ENCODE measurements at places on chromosomes 1 and 21.

DNA sequence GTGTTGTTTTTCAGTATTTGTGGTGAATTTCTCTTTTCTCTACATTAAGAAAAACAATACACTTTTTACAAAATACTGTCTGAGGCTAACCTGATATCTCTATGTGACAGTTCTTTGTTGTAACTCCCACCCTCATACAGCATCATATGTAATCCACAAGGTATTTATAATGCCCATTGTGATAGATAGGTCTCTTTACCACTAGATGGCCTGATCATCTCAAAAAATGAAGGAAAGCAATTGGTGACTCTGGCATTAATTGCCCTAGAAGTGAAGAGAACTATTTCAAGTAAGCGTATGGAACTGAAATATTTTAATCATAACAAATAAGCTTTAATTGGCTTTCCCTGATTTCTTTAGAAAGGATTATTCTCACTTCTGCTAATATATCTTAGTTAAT, 36.2 kb upstream of the HFM1 start:
- no peak for DNase-seq

GRCh38 chr21:33752260-33752659, 110.0 kb downstream of the ITSN1 start:
- no peak for DNase-seq

- DNase-seq: no peak
These were observed 355.6 kb downstream of the PTBP2 start for GRCh38 chr1:97077221-97077620.

- DNase-seq: no peak
These were observed 801 bp upstream of the C2CD4D start for GRCh38 chr1:151840421-151840820.

DNA sequence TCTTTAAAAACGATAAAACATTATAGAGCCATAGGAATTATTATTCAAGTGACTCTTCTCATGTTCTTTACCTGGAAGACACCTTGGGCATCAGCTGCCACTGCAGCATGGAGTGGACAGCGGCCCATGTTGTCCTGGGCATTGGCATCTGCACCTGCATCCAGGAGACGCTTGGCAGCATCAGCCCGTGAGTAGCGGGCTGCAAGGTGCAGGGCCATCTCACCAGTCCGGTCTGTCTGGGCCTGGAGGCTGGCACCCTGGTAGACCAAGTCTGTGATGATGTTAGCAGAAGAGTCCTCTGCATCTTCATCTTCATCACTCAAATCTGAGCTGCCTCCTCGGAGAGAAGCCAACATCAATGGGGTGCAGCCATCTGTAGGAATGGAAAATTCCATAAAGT, 22.9 kb upstream of the ADAM30 start:
- DNase-seq: no peak

- no peak for DNase-seq
These were observed 30.4 kb downstream of the NPHS2 start for GRCh38 chr1:179545321-179545720.

GRCh38 chr21:34779860-34780259, 111.1 kb downstream of the CLIC6 start:
- DNase-seq: no peak

DNA sequence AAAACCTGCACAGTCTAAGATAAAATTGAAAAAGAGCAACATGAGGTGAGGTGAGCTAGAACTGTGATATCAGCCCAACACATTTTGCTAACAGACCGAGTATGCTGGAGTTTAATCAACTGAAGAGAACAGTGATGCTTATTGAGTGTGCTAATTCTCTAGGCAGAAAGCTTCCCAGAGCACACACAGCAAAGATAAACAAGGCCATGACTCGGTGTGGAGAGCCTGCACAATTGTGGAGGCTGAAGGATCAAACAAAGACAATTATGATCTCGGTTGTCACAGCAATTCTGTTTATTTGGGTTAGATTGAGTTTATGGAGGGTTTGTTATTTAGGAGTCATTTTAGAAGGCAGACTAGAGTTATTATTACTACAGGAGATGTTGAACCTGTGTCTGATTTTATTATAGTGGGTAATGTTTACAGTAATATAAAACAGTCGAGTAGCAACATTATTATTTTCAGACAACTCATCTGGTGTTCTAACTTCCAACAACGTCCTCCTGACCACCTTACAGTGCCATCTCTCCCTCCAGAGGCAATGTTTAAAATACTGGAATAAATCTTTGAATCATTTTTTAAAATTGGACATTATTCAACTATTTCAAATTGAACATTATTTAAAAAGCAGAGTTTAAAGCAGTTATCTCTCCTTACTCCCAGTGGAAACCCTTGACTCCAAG, 40.2 kb downstream of the DPT start:
- DNase-seq: no peak

Data from stimulated activated CD8-positive, alpha-beta memory T cell treated with anti-CD3 and anti-CD28 coated beads, Interleukin-2, amount 100 ng/mL, for 1 hour (primary cell).